ENCODE measurements at places on chromosomes 1 and 21.

GRCh38 chr1:180941518-180942275 is 29.0 kb downstream of the KIAA1614 start:
- no peak for DNase-seq

GRCh38 chr1:216224233-216224632 is 199.0 kb downstream of the USH2A start:
- DNase-seq, result no peak

DNA sequence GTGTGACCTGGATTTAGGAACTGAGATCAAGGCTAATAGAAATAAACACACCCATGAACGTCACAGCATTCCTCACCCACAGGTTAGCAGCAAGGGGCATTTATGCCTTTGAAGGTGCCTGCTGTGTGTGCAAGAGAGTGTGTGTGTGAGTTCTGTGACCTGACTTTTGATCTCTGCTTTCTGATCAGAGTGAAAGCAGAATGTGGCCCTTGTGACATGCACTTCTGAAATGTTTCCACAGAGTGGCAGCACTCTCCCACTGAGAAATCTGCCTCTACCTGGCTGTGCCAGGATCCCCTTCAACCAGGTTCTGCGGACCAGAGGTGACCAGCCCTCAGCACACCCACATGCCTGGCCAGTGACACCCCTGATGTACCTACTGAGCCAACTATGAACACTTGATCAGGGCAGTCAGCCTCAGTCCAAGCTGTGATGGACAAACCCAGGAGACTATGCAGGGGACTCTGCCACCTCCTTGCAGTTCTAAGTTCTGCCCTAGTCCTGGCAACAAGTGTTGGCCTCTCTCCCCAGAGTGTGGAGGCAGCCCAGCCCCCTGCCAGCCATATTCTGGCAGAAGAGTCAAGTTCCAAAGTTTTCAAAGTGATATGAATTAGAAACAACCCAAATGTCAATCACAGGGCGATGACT is 41.0 kb downstream of the RXRG start:
- no peak for DNase-seq

- peak; percentile 65 for DNase-seq
These were observed 8.2 kb downstream of the SYTL1 start for GRCh38 chr1:27349784-27350662.

DNA sequence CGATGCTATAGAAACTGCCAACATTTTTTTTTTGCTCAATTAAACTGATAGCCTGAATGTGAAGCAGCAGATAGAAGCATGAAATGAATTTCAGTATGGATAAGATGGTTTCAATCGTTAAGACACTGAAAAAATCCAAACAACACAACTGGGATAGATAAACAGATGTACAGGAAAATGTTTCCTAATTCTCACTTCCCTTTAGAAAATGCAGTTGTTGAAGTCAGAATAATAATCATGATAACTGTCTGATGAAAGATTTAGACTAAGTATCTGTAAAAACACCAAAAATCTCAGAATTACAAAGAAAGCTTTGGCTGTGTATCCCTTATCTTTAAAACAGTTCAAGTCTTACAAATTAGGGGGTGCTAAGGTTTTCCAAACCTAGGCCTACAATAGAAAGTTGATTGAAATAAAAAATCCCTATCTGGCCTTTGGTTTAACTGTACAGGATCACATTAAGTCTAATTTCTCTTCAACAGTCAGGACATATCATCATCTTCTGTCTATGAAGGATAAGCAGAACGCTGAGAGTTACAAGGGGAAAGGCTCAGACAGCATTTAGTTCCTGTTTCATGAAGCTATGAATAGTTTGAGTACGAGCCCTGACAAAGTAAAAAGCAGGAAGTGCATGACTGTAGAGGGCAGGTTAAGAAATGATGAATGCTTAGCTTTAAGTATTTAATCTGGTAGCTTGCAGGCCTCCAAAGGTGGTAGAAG is 203.2 kb downstream of the APP start:
- no peak for DNase-seq

DNA sequence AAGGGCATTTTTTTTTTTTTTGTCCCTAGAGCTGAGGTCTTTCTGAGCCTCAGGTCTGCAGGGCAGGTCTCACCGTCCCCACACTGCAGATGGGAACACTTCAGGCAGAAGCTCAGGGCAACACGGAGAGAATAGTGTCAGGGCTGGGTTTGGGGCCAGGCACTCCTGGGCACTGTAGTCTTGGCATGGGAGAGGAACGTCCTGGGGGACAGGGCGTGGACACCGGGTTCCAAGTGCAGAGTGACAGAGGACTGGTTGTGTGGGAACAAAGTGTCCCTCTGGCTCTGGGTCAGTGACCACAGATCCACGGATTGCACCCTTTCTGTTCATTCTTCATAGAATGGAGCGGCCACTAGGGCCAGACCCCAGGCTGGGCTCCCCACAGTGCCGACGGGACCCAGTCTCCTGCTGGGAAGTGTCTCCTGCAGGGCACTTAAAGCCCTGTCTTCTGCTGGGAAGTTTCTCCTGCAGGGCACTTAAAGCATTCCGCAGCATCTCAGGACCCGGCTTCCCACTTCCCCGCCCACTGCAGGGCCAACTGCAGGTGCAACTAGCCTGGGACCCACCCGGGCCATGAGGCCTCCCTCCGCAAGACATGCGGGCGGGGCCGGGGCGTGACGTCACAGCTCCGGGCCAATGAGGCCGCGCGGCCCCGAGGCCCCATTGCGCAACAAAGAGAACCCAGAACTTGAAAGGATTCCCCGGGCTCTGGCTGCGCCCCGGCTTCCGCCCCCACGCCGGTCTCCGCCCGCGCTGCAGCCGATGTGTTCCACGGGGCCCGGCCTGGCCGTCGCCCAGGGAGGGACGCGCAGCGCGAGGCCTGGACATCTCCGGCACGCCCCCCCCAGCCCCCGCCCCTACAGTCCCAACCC is 1.2 kb downstream of the GPR153 start:
- peak; percentile 82 for DNase-seq

DNA sequence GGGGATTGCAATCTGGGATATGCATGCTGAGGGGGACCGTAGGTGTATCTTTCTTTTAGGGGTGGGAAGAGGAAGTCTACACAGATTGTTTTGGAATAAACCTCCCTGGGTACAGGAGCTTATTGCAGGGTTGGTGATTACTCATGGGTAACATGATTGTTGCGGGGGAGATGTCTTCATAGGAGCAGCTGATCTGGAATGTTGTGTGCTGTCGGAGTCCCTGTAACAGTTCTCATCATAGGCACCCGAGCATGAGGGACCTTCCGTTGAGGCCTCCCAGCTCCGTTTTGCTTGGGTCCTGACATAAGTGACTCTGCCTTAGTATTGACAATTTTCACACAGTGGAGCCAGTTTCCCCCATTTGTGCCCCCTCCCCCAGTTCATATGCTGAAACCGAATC is 4.2 kb upstream of the PRXL2B start:
- DNase-seq, result no peak

DNA sequence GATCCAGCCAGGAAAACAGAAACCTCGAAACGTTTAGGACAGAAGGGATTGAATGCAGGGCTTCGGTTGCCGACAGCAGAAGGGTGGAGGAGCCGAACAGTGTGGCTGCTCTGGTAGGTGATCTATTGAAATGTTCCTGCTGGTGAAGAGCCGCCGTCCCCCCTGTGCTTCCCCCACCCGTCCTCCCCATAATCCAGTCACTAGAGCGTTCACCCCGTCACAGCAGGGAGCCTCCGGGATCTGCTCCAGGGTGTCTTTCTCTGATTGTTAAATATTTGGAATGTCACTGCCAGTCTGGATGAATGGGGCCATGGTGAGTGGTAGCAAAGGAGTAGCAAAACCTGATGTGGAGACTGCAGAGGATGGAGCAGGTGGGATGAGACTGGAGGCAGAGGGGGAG is 255.1 kb upstream of the CSF3R start:
- DNase-seq, result no peak

GRCh38 chr1:220281159-220281574 is 8.9 kb upstream of the RAB3GAP2 start:
- no peak for DNase-seq

DNA sequence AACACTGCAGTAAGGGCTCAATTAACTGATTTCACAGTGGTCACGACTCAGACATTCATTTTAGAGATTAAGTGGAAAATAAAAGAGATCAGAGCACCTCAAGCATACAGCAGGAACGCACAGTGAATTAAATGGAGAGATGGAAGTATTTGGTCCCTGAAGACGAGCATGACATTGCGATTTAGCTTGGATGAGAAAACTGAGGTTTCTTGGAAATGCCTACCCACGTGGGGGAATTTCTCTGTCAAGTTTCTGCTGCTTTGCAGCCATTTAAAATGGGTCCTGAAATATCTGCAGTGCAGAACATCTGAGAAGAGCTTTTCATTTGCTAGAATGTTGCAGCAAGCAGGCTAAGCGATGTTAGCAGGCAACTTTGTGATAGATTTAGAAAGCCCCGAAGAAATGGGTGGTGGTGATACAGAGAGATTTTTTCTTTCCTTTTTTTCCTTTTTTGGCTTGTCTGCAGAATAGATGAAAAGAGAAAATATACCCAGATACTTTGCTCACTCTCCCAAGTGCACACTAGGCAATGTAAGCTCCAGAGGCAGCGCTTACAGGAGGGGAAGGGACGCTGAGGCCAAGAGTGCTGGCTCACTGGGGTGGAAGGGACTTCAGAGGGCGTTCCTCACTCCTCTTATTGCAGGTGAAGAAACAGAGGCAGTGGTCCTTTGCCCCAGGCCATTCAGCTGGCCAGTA is 258.0 kb downstream of the KCNJ6 start:
- DNase-seq, result no peak

- DNase-seq, result no peak
These were observed 16.8 kb upstream of the FOXE3 start for GRCh38 chr1:47399138-47399845.

DNA sequence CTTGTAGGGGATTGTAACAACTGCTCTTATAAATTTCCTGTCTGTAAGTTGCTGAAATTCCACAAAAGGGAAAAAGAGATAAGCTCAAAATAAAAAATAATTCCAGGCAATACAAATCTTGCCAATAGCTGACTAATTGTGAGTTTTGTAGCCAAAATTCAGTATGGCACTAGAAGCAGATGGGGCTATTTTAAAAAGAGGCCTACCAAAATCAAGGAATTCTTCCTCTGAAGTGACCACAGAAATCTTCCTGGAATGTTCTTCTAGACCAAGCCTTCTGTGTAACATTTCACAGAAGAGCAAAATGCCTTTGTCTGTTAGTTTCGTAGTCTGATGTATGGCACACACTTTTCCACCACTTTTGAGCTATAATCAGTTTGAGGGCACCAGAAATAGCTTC is 127.6 kb downstream of the CYYR1 start:
- DNase-seq, result no peak

DNA sequence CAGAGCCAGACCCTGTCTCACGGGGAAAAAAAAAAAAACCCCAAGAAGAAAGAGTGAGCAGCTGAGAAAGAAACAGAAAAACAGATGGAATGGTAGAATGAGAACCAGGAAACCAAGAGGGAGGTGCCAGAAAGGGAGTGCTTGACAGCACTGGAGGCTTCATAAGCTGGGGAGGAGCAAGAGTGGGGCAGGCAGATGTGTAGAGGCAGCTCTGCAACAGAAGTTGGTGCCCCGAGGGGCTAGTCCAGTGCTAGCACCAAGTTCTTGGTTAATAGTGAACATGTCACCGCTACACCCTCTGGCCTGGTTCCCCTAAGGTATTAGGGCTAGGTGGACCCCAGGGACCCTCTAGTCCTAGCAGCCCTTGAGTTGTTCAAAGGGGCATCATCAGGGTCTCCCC is 98.0 kb downstream of the TGFBR3 start:
- no peak for DNase-seq

DNA sequence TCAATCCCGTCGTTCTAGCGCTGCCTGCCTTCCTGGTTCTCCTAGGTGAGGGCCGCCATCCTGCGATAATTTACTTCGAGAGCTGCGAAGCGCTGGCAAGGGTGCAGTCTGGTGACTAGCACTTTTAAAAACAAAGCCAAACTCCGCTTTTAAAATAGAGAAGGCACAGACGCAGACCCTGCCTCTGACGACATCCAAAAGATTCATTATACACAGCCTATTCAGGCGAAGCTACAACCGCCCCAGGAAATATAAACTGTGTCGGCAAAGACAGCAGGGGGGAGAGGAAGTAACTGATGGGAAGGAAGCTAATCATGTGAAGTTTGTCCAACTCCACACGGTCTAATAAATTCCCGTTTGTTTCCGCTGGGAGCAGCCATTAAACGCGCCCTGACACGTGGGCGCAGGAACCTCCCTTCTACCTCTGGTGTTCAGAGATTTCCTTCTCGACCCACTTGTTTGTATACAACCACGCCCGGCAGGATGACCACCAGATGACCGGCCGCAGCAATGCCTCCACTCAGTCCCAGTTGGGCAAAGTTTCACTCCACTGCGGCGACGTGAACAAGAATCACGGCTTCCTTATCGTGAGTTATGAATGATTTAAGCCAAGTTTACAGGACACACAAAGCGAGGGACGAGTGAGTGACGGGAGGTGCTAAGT is 1.3 kb downstream of the GNG12 start:
- DNase-seq, result peak; percentile 52

GRCh38 chr1:208778417-208778816 is 534.2 kb upstream of the PLXNA2 start:
- DNase-seq, result no peak

GRCh38 chr1:201214886-201215285 is 24.3 kb downstream of the IGFN1 start:
- no peak for DNase-seq

DNA sequence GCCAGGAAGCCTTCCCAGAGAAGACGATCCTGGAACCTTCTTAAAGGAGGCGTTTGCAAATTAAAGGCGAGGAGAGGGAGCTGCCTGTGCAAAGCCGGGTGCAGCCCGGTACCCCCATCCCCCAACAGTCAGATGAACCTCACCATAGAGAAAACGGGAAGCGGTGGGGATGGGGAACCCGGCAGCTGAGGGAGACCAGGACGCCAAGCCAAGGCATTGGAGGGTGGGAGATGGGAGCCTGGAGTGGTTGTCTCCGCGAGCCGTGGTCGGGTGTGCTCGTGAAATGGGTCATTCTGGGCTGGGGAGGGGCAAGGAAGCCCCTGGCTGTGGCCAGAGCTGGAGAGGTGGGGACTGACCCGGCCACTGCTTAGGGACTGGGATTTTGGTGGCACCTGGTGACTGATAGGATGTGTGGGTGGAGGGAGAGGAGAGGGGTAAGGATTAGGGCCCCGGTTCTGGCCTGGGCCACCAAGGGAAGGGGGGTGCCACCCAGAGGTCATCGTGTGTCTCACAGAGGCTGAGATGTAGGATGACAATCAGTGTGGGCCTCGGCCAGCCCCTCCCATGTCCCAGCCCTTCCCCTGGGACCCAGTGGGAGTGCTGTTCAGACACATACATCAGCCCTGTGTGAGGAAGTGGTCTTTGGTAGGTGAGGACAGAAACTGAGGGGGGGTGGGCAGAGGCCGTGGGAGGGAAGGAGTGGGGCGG is 676 bp upstream of the PADI2 start:
- no peak for DNase-seq

- DNase-seq, result no peak
These were observed 197.8 kb downstream of the HIVEP3 start for GRCh38 chr1:41720861-41721410.

DNA sequence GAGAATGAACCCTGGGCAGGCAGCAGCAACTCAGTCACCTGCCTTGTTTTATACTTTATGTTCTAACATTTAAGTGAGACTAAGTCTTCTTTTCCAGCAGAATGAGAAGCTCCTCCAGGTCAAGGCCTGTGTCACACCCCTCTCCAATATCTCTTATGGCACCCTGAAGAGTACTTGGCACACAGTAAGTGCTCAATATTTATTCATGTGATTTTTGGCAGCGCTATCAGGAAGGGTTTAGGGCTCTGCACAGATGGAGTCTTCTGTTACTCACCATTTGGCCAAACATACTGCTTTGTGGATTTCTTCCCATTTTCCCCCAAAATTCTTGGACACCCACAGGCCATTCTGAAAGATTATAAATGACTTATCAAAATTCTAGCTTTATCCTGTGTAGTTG is 43.8 kb upstream of the MYBPHL start:
- DNase-seq, result no peak

All from breast epithelium (tissue), 4 donors.